ENCODE measurements at places on chromosomes 5 and 9.

DNA sequence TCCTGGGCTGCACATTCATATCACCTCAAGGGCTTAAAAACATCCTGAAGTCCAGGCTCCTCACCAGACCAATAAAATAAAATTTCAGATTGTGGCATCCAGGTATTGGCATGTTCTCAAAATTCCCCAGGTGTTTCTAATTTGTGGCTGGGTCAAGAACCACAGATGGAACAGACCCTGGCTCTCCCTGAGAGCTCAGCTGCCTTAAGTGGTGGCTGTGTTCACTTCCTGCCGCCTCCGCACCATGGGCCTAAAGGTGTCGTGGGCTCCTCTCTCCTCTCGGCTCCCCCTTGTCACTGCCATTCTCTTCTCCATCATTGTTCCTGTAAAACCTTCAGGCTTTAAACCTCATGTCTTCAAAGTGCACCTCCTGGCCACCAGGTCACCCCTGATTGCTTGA is 17.8 kb upstream of the CCNJL start:
- no peak for DNase-seq

DNA sequence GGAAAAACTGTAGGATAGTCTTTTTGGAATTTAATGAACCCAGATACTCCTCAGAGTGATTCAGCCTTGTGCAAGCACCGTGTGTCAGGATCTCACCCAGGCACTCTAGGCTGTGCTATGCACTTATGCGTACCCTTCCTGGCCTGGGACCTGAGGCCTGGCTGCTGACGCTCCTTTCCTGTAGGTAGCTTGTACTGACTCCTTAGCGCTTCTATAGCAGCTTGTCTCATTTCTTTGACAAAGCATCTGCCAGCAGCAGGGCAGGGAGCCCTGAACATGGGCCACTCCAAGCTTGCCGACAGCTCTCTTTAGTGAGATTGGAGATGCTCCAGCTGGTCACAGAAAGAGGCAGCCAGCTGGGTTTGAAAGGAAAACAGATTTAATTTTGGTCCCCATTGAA is 147.3 kb downstream of the SGCD start:
- no peak for DNase-seq

GRCh38 chr5:170430866-170431437 is 41.8 kb upstream of the KCNMB1 start:
- DNase-seq, result no peak

GRCh38 chr5:162762119-162762518 is 675.3 kb upstream of the CCNG1 start:
- DNase-seq, result no peak

GRCh38 chr9:114051706-114052105 is 26.4 kb downstream of the AMBP start:
- DNase-seq, result no peak

- no peak for DNase-seq
These were observed 232.8 kb downstream of the MAN2A1 start for GRCh38 chr5:109922381-109922995.

GRCh38 chr9:4086119-4087090 is 213.5 kb downstream of the GLIS3 start:
- DNase-seq, result no peak

DNA sequence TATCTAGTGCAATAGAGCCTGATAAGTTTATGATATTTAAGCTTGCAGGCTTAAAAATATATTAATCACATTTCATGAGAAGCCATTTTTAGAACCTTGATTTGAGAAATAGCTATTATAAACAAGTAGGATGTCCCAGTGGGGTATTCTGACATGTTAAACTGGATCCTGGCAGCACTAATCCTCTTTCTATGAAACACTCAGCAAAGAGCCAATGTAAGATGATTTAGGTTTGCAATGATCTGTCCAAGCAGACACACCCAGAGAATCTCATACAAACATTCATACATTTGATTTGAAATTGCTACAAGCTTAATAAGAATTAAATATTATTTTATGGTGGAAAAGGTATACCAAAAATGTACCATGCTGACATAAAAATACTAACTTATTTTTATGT is 86.5 kb downstream of the ERP44 start:
- DNase-seq, result no peak

DNA sequence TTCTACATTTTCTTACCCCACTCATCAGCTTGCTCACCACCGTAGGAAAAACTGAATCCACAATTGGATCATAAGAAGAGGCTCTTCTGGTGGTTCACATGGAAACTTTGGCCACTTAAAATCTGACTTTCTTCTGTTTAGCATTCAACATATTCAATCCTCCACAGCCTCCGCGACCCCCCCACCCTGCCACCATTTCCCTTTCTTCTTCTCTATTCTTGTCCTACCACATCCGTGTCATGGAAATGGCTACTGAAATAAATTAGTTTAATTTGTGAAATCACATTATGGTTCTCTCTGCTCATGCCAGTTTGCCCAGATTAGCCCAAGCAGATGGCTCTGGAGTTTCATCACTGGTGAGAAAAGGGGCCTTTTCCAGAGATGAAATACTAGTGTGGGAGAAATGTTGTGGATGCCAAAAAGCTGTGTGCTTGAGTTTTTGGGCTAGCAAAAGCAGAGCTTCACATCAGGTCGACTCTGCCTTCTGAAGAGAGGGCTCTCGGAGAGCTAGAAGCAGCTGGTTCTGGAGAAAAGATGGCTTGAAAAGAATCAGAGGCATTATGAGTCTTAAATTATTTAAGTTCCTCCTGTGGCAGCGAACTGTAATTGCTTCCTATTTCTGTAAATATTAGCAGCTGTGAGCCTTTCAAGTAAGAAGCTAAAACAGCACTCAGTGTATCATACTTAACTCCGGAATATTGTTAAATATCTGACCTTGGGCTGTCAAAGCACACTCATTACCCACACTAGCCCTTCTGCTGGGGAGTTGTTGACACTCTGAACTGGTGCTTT is 107.1 kb downstream of the MAT2B start:
- no peak for DNase-seq

- no peak for DNase-seq
These were observed 67.2 kb downstream of the CAMSAP1 start for GRCh38 chr9:135840107-135840506.
